Right cardiac atrium (tissue), 5 donors: ENCODE measurements at places on chromosomes 3 and 15.

DNA sequence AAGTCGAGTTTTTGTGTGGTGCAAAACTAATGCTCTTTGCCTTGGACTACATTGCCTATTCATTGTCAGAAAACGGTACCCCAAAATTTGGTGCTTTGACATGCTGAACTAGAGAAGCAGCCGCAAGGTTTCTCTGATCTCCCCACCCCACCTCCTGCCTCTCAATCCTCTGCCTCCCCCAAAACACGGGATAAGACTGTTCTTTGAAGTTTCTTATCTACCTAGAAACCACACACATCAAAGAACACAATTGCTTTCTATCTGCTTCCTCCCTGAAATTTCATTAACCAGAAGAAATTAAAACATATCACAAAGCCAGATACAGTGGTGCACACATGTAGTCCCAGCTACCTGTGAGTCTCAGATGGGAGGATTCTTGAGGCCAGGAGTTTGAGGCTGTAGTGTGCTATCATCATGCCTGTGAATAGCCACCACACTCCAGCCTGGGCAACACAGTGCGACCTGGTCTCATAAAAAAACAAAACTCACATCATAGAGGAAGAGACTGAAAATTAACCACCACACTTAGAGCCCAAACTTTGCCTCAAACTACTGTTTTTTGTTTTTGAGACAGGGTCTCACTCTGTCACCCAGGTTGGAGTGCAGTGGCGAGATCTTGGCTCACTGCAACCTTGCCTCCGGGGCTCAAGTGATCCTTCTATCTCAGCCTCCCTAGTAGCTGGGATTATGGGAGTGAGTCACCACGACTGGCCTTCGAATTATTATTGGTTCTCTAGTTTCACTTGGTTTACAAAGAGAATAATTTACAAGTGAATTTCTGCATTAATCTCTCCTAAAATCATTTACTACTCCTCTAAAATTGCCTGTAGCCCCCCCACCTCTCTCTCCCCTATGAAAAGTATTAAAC is 2.7 kb upstream of the PCNP start:
- DNase-seq: no peak

GRCh38 chr3:133054586-133054985 is 16.4 kb downstream of the TMEM108 start:
- DNase-seq: no peak

GRCh38 chr3:138060792-138061191 is 50.8 kb downstream of the CLDN18 start:
- no peak for DNase-seq

DNA sequence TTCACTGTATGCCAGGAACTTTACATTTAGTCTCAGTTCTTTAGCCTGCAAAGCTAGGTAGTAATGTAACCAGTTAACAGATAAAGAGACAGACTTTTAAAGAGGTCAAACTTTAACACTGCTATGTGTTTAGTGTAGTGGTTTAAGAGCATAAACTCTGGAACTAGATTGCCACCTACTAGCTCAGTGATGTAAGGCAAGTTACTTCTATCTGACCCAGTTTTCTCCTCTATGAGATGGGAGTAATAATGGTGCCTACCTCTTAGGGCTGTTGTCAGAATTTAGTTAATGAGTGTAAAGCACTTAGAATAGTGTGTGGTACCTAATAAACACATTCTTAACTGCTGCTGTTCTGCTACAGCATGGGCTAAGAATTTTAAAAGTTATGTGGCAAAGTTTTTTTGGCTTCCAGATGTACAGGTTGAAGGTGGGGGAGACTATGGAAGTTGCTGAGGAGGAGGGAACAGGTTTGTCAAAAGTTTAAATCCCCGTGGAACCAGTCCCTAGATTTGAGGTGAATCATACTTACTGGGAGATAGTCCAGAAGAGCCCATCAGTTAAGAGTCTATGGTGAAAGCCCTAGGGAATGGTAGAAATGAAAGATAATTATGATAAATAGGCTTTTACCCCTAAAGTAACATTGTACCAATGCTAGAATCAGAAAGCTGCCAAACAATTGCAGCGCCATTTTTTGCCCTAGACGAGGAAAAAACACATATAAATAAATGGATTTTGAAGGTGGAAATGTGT is 13.9 kb downstream of the TSC22D2 start:
- DNase-seq: no peak

DNA sequence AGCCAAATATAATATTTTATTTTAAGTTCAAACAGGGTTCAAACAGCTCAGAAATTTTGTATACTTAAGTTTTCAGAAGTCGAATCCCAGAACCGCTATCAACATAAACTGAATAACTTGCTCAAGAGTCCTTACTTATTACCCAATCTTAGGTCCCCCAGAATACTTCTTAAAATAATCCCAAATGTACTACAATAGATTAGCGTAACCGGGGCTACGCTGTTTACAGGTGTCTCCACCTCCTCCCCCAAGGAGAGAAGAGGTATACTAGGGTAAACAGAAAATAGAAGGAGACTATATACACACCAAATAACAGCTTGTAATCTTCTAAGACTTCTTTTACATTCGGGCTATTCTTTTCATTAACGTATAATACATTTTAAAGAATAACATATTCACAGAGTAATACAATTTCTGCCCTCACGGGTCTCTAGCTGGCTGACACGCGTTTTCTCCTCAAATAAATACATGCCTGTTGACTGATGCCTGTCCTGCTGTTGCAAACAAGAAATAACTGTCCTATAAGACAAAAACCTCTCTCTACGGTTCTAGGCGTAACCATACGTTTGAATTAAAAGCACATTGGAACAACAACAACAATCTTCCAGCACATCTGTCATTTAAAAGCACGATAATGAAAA is 1.3 kb downstream of the DENND4A start:
- no peak for DNase-seq
